ENCODE measurements at places on chromosomes 1 and 21.

DNA sequence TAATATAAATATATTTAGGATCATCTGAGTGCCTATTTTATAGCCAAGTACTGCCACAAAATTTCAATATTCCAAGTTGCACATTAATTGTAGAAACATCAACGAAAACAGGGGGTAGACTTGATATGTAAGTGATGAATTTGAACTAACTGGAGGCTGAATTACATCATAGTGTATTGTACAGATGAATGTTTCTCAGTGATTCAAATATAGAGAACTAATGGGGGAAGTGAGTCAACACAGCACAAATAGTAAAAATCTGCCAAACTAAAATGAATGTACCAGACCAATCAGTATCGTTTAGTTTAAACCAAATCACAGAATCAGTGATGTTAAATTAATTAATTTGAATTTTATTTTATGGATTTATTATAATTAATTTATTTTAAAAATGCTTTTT is 42.8 kb downstream of the RTCA start:
- DNase-seq = no peak

DNA sequence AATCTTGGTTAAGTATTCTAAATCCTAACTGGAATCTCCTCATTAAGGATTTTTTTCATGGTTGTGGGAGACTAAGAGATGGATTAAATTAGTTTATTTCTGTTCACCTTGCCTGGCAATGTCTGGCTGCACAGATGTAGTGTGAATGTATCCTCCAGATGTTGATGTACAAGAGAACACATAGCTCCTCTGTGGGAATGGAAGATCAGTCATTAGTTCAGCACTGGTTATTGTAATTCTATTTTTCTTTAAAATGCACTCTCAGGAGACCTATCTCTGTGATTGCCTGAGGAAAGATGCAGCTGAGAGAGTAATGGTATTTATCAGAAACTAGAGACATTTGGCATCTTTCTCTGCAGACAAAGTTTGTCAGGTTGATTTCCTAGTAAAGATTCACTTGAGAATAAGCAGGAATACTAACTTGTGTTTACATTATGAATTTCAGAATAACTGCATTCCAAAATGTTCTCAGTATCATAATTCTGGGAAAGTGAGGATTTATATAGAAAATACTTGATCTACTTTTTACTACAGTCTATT is 178.6 kb downstream of the GIPC2 start:
- DNase-seq = no peak

GRCh38 chr1:10217748-10218441 is 7.5 kb downstream of the KIF1B start:
- no peak for DNase-seq

GRCh38 chr1:71666609-71667008 is 585.8 kb upstream of the ZRANB2 start:
- no peak for DNase-seq

GRCh38 chr1:101071470-101071891 is 45.9 kb upstream of the DPH5 start:
- DNase-seq = no peak

GRCh38 chr1:97826820-97827219 is 94.0 kb downstream of the DPYD start:
- peak; percentile 55 for DNase-seq

DNA sequence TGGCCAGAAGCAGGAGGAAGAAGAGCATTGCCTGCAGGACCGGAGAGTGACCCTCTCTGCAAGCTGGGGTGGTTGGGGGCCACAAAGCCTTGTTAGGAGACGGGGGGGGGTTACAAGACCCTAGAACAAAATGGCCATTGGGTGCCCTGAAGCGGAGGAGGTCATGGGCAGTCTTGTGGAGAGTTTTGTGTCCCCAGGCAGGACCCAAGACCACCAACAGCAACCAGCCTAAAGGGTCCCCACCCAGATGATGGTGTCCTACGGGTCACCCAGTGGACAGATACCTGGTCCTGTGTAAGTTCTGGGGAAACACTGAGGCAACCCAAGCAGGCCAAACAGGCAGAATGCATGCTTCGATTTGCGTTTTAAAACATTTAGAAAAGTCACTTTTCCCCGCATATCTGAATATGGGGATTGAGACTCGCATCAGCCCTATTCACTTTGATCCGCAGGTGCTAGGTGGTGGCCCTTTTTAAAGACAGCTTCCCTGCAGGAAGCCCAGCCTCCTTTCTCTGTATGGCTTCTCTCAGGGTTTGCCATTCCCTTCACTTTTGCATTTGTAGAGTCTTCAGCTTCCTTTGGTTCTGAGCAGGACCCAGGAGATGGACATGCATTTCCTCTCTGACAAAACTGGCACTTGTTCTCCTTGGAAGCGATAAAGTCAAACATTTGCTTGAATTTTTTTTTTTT is 21.1 kb downstream of the GNG4 start:
- DNase-seq = no peak

DNA sequence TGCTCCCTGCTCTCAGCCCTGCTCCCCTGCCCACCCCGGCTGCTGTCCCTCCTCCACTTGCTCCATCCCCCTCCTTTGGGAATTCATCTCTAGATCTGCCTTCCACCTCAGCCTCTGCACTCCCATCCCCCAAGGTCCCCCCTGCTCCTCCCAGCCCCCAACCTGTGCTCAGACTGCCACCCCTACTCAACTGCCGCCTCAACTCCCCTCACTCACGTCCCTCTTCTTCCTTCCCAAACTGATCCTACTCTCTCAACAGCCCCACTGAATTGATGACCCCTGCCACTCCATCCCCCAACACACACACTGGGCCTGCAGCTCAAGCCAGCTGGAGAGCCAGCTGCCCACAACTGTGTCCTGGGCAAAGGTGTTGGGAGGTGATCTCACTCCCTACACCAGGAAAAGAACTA is 15.8 kb upstream of the ETV3L start:
- no peak for DNase-seq

GRCh38 chr1:62800281-62800680 is 16.3 kb downstream of the ATG4C start:
- no peak for DNase-seq

DNA sequence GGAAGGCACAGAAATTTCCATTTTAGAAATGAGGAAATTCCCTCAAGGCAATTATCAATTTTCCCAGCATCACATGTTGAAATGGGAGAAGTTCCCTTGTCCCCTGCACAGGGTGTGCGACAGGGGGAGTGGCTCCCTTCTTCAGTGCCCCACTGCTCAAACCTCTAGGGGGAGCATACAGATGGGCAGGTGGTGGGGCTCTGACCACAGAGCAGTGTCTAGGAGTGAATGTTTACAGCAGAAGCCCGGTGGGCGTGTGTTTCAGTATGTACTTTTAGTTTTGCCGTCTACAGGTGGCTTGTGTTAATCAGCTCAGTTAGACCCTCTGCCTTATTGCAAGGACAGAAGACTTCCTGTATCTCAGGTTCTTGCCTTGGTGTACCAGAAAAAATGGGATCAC is 493.7 kb upstream of the PLXNA2 start:
- DNase-seq = no peak

DNA sequence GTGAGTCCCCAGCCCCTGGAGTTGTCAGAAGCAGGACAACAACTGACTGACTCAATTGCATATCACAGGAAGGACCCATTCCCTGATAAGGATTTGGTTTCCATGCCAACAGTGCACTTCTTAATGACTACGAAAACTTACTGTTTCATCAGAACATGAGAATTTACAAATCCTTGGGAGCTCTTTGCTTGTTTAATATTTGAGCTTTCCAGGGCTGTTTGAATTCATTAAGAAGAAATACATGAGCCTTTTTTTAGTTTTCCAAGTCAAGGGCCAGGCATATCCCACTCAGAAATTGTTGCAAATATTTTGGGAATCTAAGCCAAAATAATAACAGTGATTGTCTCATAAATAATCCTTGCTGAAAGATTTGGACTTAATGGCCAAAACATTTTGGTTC is 27.2 kb upstream of the COL24A1 start:
- DNase-seq = no peak

- DNase-seq = no peak
These were observed 40.3 kb downstream of the GPR88 start for GRCh38 chr1:100578201-100578600.

DNA sequence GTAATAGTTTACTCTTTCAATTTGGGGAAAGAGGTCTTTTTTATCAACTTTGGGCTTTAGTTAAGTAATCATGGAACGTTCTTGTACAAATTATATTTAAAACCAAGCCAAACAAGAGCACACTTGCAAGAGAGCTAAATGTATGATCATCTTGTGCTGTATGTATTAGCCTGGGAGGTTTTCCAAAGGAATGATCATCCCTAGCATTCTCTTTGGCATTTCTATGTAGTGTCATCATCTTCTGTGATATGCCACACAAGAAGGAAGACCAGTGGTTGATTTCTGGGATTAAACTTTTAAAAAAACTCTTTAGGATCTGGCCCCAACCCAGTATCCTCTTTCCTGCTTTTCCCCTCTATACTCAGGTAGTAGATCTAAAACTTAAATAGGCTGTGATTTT is 38.4 kb upstream of the KCNQ4 start:
- no peak for DNase-seq

GRCh38 chr1:78651241-78651640 is 1.6 kb downstream of the IFI44 start:
- no peak for DNase-seq

GRCh38 chr1:58722414-58722813 is 22.6 kb upstream of the MYSM1 start:
- no peak for DNase-seq

DNA sequence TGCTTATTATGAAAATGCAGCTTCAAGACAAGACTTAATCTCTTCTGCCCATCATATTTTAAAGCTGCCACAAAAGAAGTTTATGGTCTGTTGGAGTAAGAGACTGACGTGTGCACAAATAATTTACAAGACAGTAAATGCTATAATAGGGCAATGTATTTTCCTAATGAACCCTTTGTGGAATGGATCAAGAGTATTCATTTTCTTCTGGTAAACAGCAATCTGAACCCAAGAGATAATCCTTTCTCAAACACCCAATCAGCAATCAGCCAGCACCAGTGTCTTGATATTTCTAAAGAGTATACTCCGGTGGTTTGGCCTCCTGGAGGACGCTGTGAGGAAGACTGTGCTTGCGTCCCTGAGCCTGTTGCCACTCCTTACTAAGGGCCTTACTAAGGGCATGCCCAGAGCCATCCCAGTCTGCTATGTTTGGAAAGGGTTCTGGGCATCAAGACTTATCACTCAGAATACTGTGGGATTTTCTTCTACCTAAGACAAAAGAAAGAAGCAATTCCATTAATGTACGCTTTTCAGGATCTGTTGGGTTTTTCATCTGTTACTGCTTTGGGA is 48.8 kb upstream of the LRRC8D start:
- DNase-seq = no peak

- no peak for DNase-seq
These were observed 14.4 kb downstream of the PCP4 start for GRCh38 chr21:39881661-39882060.
